ENCODE measurements at places on chromosomes 5 and 9. TPM values are rescaled to one million over a fixed set of nuclear protein-coding genes. Genes with fewer than 3 reads are reported as not detected.
A peak's percentile ranks its signal among the peaks of the same experiment; 100 is the strongest.

GRXCR2 gene
- not detected for total RNA-seq

SLC36A3 gene
- not detected for total RNA-seq

TAF11L5 gene
- total RNA-seq: not detected

TMEM232 gene
- total RNA-seq: 3.8 TPM

PAEP gene
- not detected for total RNA-seq

NTNG2 gene
- total RNA-seq: 4.8 TPM

NUTM2F gene
- not detected for total RNA-seq

STK32A gene
- 0.31 TPM for total RNA-seq

IFNB1 gene
- total RNA-seq: not detected

PCDHGB7 gene
- total RNA-seq: 5.4 TPM

GRCh38 chr9:87213948-87214347, 266.6 kb upstream of the GAS1 start:
- DNase-seq: no peak
- no peak overlapping the region for H3K4me3 ChIP-seq
- peaks cover 40% of the 10 kb centered on the region for H3K4me1 ChIP-seq
- H3K27ac ChIP-seq: no peak overlapping the region
- H3K27me3 ChIP-seq: no peaks in the 10 kb centered on the region

DNA sequence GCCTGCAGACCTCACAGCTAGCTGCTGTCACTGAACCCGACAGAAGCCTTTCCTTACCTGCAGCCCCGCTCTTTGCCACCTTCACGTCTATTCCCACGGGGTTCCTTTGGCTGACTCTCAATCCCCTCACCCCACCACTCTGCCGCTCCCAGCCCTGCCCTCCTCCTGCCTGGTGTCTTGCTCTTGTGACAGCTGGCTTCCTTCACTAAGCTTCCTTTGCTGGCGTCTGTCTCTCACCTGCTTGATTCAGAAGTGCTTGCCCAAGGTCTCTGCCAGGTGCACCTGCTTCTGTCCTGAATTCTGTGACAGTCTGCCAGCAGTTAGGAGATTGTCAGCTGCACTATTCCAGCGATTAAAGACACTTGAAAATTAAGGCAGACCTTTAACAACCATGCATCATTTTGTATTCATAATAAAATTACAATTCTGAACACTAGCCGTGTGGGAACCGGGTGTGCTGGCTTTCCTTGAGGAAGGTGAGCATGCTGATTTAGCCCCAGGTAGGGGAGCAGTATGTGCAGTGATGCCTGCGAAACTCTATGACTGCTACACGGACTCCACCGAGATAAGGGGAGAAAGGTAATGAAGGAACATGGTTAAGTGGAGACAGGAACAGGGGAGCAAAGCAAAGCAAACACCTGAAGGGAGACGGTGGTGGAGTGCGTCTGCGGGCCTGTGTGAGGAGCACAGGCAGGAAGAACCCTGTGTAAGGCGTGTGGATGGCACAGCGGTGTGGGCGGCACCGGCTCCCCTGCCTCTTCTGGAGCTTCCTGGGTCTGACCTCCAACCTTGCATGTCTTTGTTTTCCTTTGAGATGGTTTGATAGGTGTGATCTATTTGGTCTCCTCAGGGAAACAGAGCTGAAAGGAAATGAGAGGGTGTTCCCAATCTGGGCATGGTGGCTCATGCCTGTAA, 80.1 kb upstream of the CACNA1B start:
- no peak overlapping the region for H3K27ac ChIP-seq
- peak; percentile 62 for DNase-seq
- H3K27me3 ChIP-seq: no peaks in the 10 kb centered on the region
- no peaks in the 10 kb centered on the region for H3K4me1 ChIP-seq

- H3K4me3 ChIP-seq: no peak overlapping the region
- H3K27me3 ChIP-seq: peaks cover under 1% of the 10 kb centered on the region
- no peak for DNase-seq
Observed at GRCh38 chr5:2113348-2114131, 230.8 kb upstream of the IRX4 start.

GRCh38 chr9:135683401-135684034, 15.8 kb downstream of the SOHLH1 start:
- no peak overlapping the region for H3K4me3 ChIP-seq
- no peaks in the 10 kb centered on the region for H3K36me3 ChIP-seq
- H3K4me1 ChIP-seq: no peaks in the 10 kb centered on the region
- H3K27me3 ChIP-seq: peaks cover 25% of the 10 kb centered on the region
- no peak overlapping the region for H3K27ac ChIP-seq

GRCh38 chr5:140042643-140043507, at the start of gene NRG2:
NRG2 (minus strand) TSS chr5:140043299.
- H3K4me1 ChIP-seq: peaks cover 17% of the 10 kb centered on the region
- H3K27me3 ChIP-seq: peaks cover 40% of the 10 kb centered on the region
- no peaks in the 10 kb centered on the region for H3K36me3 ChIP-seq
- no peak for DNase-seq

- H3K27me3 ChIP-seq: peaks cover 12% of the 10 kb centered on the region
- H3K4me1 ChIP-seq: no peaks in the 10 kb centered on the region
- H3K27ac ChIP-seq: no peak overlapping the region
- DNase-seq: no peak
Observed at GRCh38 chr5:35971186-35971877, 19.9 kb downstream of the UGT3A1 start.

GRCh38 chr9:133405508-133406438, 12.0 kb downstream of the REXO4 start:
- H3K27ac ChIP-seq: no peak overlapping the region
- H3K27me3 ChIP-seq: no peaks in the 10 kb centered on the region
- H3K36me3 ChIP-seq: peaks cover 16% of the 10 kb centered on the region
- DNase-seq: no peak
- H3K4me3 ChIP-seq: no peak overlapping the region

GRCh38 chr5:128895122-128895521, 70.2 kb upstream of the SLC27A6 start:
- no peak overlapping the region for H3K27ac ChIP-seq
- peaks cover 5% of the 10 kb centered on the region for H3K36me3 ChIP-seq
- H3K4me3 ChIP-seq: no peak overlapping the region
- peaks cover 24% of the 10 kb centered on the region for H3K27me3 ChIP-seq
- peaks cover 7% of the 10 kb centered on the region for H3K4me1 ChIP-seq

DNA sequence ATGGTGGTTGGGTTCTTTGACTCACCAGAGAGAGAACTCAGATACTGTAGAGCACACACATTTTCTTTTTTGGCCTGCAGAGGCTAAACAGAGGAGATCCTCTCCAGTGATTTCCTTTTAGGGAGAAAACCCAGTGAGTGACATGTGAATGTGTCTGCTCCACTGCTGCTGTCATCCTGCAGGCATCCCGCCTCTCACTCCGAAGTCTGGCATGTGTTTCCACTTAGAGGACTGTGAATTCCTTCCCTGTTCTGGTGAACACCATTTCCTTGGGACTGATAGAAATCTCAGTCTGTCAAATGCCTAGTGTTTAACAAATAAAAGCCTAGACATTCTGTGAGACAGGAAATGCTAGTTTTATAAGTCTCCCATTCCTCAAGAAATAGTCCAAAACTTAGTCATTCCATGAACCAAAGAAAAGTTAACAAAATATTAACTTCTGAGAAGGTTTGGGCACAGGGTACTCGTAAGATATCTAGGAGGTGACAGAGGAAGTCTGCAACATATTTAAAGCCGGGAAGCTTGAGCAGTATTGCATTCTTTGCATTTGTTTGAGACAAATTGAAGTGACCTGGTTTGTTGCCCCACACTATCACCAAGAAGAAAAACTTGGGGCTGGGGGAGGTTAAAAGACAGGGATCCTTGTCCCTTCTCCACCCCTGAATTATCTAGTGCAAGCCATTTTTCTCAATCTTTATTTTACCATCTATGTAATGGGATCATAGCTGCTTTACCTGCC, 74.9 kb upstream of the NIPAL4 start:
- H3K27me3 ChIP-seq: no peaks in the 10 kb centered on the region
- peaks cover 87% of the 10 kb centered on the region for H3K4me1 ChIP-seq
- H3K36me3 ChIP-seq: no peaks in the 10 kb centered on the region
- H3K4me3 ChIP-seq: peak overlapping the region; percentile 9
- peak overlapping the region; percentile 97 for H3K27ac ChIP-seq

GRCh38 chr9:109551651-109552050, 53.5 kb upstream of the PTPN3 start:
- H3K4me3 ChIP-seq: no peak overlapping the region
- H3K27me3 ChIP-seq: peaks cover 16% of the 10 kb centered on the region
- no peaks in the 10 kb centered on the region for H3K36me3 ChIP-seq
- H3K27ac ChIP-seq: no peak overlapping the region

DNA sequence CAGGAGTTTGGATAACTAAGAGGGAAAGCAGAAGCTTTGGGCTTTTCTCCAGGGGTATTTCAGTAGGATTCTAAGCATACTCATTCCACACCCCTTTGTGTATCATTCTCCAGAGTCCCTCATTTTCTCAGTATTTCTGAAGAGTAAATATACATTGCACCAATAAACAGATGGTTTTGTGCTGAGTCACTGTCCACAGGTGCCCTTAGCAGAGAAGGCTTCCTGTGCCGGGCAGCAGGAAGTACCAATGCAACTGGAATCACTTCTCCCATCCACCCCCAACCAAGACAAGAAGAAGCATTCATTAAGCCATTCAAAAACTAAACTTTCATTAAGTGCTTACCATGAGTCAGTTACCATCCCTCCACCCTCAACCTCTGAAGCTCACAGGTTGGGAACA, 3.6 kb upstream of the CCNJL start:
- no peak for DNase-seq
- peaks cover 5% of the 10 kb centered on the region for H3K27me3 ChIP-seq
- H3K4me3 ChIP-seq: no peak overlapping the region
- no peak overlapping the region for H3K27ac ChIP-seq
- H3K4me1 ChIP-seq: peaks cover 18% of the 10 kb centered on the region

DNA sequence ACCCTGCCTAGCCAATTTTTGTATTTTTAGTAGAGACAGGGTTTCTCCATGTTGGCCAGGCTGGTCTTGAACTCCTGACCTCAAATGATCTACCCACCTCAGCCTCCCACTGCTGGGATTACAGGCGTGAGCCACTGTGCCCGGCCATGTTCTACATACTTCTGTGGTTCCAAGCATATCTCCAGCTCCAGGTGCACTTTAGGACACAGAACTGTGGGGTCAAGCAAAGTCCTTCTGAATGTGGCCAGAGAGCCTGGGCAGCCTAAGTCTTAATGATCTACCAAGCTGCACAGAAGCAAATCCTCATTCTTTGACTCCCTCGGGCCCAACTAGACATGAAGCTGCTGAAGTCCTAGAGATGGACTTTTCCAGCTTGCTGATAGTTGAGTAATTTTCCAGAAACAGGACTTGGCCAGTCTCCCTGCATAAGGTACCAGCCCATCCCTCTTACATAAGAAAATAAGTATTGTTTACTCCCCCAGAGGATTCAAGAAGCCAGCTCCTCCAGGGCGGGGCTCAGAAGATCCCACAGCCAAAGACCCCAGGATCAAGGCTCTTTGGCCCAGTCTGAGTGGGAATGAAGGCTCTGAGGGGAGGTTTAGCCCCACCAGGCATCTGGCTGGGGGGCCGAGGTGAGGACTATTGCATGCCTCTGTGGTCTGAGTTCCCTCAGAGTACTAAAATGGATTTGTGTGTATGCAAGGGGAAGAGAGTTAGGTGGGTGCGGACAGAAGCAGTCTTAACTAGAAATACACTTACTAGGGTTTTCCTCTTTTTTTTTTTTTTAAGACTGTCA, 8.7 kb downstream of the CLTB start:
- no peak for DNase-seq
- no peaks in the 10 kb centered on the region for H3K27me3 ChIP-seq
- no peak overlapping the region for H3K27ac ChIP-seq
- peaks cover 16% of the 10 kb centered on the region for H3K4me1 ChIP-seq

- no peaks in the 10 kb centered on the region for H3K36me3 ChIP-seq
- no peak overlapping the region for H3K4me3 ChIP-seq
- no peak for DNase-seq
Observed at GRCh38 chr9:26477963-26478362, 414.6 kb downstream of the CAAP1 start.

- no peak overlapping the region for H3K4me3 ChIP-seq
- H3K4me1 ChIP-seq: no peaks in the 10 kb centered on the region
- DNase-seq: no peak
- no peaks in the 10 kb centered on the region for H3K36me3 ChIP-seq
- H3K27me3 ChIP-seq: peaks cover 2% of the 10 kb centered on the region
- H3K27ac ChIP-seq: no peak overlapping the region
Observed at GRCh38 chr5:160843240-160843639, 8.8 kb downstream of the ATP10B start.

DNA sequence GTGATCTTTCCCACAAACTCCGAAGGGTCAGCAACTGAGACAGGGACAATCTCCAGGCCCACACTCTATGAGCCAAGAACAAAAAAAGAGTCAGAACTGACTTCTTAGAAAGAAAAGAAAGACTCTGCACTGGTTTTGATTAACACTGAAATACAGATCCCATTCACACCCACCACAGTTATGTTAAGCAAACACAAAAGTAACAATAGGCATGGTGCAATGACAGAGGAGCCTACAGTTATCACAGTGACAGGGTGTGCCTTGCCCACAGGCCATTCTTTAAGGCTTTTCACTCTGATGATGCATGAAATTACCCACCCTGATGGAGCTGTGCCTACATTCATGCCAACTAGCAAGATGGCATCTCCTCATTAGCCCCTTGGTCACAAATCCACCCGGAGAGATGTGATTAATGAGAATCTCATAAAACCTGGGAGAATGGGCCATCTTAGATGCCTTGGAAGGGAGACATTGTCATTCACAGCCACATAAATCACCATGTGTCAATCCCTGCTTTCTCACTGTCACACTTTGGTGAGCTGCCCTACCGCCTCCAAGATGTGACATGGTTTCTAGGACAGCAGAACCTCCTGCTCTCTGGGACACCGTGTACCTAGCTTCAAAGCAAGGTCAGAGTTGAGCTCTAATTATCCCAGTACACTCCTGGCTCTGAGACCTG, 27.6 kb upstream of the FSTL4 start:
- DNase-seq: no peak
- H3K27me3 ChIP-seq: peaks cover 24% of the 10 kb centered on the region
- H3K4me3 ChIP-seq: no peak overlapping the region
- H3K27ac ChIP-seq: no peak overlapping the region
- no peaks in the 10 kb centered on the region for H3K4me1 ChIP-seq

DNA sequence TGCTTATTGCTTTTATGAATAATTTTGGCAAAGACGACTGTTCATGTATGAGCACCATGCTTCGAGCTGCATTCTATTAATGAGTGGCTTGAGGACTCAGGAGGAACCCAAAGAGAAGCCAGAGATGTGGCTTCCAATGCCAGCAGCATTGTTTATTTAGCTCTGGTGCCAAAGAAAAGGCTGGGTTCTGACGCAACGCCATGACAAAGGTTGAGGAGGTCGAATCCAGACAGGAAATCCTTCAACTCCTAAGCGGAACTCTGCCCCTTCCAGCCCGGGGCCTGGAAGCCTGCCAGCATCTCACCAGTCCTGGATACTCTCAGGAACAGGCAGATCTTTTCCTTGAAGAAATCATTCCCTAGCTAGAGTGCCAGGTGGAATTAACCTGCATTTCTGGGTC, 104.4 kb downstream of the ARHGAP26 start:
- H3K36me3 ChIP-seq: no peaks in the 10 kb centered on the region
- no peak for DNase-seq
- peak overlapping the region; percentile 62 for H3K27ac ChIP-seq
- no peaks in the 10 kb centered on the region for H3K27me3 ChIP-seq
- peaks cover 67% of the 10 kb centered on the region for H3K4me1 ChIP-seq
- H3K4me3 ChIP-seq: no peak overlapping the region

GRCh38 chr5:5026409-5026785, 113.7 kb upstream of the ADAMTS16 start:
- no peak for DNase-seq
- H3K4me3 ChIP-seq: no peak overlapping the region
- H3K27me3 ChIP-seq: peaks cover 20% of the 10 kb centered on the region
- no peaks in the 10 kb centered on the region for H3K36me3 ChIP-seq
- H3K27ac ChIP-seq: no peak overlapping the region
- no peaks in the 10 kb centered on the region for H3K4me1 ChIP-seq

GRCh38 chr5:5046680-5047502, 93.2 kb upstream of the ADAMTS16 start:
- peaks cover 13% of the 10 kb centered on the region for H3K4me1 ChIP-seq
- no peak overlapping the region for H3K4me3 ChIP-seq
- no peak overlapping the region for H3K27ac ChIP-seq
- no peaks in the 10 kb centered on the region for H3K36me3 ChIP-seq
